HS-27A (cell line): ENCODE measurements at places on chromosomes 1 and 21.

- DNase-seq, result no peak
Observed at GRCh38 chr1:201272799-201273198, 10.5 kb upstream of the PKP1 start.

DNA sequence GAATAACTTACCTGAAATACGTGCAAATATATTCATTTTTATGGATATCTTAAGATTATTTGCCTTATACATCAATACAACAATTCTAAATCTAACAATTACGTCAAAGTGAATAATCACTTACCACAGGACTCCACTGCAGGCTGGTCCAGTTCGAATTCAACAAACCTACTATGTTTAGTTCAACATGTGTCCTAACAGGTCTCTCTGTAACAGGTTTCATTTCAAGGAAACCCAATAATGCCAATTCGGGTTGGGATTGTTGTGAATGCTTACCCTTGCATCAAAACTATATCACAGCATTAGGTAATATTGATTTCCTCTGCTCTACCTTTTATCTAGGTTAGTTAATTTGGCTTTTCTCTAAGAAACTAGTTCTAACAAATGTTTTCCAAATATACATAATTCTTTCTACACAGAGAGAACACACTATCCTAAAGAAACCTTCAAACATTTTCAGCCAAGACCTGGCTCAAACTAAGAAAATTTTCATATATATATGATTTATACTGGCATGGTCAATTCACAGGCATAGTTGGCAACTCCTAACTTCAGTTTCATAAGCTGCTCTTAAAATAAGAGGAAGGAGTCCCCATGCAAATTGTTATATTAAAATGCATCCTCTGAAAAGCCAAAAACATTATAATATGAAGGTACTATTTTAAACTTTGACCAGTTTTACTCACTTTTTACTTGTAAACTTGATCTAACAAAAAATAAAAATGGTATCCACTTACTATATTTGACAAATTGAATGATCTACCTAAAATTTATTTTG is 4.5 kb downstream of the IVNS1ABP start:
- DNase-seq, result no peak

DNA sequence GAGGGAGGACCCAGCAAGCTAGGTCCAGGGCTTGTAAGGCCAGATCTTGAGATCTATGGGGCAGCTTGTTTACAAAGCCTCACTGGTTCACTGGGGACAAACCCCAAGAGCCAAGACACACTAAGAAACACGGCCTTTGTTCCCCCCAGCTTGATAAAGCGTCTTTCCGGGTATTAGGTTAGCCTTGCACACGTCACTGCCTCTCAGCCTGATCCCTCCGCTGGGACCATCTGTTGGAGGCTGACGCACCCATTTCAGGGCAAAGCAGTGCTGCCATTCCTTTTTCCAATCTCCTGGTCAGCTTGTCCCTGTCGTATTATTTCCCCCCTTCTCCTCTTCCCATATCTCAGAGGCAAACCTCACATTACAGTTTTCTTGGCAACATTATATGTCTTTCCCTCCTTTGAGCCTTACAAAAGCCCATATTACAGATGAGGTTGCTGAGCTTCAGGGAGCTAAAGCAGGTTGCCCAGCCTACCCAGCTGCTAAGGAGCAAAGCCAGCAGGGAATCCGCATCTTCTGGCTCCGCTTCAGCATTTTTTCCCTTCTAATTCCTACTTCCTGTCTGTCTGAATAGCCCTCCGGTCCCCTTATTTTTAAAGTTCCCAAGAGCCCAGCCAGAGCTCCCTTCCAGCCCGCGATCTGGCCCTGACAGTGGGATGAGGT is 4.1 kb downstream of the HEYL start:
- no peak for DNase-seq

- no peak for DNase-seq
Observed at GRCh38 chr1:245915841-245916240, 591.2 kb downstream of the SMYD3 start.

GRCh38 chr1:3033790-3034090 is 12.5 kb downstream of the ACTRT2 start:
- no peak for DNase-seq

- DNase-seq, result no peak
Observed at GRCh38 chr21:34911360-34911759, 137.7 kb downstream of the RUNX1 start.

DNA sequence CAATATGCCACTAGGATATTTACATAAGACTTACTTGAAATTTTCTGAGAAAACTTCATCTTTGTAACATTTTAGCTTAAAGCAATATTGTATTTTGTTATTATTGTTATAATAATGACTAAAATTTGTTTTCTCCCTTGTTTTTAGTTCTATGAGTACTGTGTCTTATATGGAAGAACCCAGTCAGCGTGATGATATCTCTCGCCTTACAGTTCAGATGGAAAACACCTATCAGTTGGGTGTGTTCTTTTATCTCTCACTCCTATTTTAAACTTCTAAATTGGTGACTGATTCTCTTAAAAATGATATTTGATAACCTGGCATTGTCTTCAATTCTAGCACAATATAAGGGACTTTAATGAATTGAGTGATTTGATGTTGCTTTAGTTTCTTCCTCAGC is 18.0 kb downstream of the DYNLT5 start:
- no peak for DNase-seq

DNA sequence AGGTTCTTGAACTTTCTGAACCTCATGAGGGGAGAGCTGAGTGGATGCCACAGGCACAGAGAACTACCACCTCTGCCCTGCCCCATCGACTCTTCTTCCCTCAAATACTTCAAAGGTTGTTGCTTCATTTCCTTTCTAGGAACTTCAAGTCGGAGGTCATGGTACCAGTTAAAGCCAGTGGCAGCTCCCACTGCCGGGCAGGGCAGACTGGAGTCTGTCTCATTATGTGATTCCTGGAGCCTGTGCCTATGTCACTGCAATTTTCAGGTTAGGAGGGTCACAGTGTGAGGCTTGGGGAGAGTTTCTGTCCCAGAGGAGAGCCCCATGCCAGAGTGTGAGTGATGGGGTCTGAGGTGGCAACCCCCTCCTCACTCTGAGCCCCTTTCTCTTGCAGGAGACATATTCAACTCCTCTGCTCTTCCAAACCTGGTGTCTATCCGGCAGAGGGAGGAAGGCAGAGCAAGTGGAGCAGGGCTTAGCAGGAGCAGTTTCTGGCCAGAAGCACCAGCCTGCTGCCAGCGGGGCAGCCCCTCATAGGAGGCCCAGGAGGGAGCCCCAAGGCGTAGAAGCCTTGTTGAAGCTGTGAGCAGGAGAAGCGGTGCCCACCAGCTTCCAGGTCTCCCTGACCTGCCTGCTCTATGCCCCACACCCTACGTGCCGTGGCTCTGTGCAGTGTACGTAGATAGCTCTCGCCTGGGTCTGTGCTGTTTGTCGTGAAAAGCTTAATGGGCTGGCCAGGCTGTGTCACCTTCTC is 29.3 kb downstream of the CAMK1G start:
- no peak for DNase-seq

GRCh38 chr21:26845066-26845758 is at the start of gene ADAMTS1:
ADAMTS1 (minus strand) TSS chr21:26845409; CDS start chr21:26844954, 455 bp downstream.
- peak; percentile 92 for DNase-seq

- no peak for DNase-seq
Observed at GRCh38 chr1:234823191-234824176, 213.5 kb upstream of the IRF2BP2 start.

DNA sequence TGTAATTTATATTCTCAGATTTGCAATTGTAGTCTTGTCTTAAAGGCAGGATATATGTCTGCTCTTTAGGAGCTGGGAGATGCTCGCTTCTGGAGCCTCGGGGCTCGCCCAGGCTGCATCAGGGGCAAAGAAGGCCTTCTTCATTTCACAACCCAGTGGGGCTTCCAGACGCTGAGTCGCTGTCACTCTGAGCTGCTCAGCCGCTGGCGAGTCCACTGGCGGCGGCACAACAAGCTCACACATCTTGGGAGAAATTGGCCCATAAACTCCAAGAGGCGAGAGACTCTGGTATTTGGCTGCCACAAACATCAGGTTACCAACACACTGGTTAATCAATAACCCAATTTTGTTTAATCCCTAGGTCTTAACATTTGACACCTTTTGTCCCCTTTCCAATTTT is 216.6 kb downstream of the ATG4C start:
- no peak for DNase-seq

GRCh38 chr1:107941123-107941522 is 23.9 kb downstream of the VAV3 start:
- DNase-seq, result no peak

- no peak for DNase-seq
Observed at GRCh38 chr1:25469177-25469576, 38.5 kb downstream of the MACO1 start.

DNA sequence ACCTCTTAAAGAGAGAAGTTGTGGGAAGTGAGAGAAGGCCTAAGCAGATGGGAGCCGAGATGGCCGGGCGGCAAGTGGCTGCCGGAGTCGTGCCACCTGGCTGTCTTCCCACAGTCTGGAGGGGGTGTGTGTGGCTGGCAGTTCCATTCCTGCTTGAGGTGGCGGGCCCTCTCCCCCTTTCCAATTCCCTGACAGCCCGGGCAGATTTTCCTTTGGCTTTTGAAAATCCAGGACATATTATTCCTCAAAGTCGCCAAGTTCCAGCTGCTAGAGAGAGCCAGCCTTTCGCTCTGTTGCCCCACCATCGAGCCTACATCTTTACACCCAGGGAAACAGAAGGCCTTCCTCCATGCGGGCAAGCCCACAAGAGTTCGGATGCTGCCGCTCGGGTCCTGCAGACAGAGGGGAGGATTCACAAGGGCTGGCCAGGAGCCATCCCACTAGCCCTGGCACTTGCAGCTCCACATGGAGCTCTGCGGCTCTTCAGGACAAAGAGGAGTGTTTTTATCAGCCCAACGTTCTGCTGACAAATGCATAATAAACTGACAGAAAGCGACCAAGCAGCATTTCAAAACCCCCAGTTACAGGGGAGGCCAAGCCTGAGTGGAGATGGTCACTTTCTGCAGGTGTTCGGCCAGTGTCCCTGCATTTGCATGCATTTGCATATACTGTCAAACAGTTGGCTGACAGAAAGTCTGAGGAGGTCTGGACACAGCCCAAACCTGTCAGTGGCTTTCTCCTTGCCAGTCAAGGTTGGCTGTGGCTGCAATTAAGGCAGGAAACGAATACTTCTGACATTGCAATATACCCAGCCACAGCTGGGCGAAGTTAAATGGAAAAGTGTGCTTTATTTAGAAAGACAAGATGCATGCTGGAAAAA is 45.9 kb downstream of the OLIG1 start:
- no peak for DNase-seq

DNA sequence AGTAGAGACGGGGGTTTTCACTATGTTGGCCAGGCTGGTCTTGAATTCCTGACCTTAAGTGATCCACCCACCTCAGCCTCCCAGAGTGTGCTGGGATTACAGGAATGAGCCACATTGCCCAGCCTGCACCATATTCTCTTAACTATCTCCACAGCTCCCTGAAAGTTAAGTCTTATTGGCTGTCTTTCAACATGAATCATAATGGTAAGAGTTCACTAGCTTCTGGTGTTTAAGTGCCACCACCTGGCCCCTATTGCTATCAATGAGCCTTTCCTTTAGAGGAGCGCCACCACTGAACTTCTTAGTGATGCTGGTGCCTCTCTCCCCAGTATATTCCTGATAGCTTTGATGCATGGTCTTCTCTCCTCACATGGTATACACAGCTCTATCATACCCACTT is 15.7 kb downstream of the ZFYVE9 start:
- DNase-seq, result no peak

DNA sequence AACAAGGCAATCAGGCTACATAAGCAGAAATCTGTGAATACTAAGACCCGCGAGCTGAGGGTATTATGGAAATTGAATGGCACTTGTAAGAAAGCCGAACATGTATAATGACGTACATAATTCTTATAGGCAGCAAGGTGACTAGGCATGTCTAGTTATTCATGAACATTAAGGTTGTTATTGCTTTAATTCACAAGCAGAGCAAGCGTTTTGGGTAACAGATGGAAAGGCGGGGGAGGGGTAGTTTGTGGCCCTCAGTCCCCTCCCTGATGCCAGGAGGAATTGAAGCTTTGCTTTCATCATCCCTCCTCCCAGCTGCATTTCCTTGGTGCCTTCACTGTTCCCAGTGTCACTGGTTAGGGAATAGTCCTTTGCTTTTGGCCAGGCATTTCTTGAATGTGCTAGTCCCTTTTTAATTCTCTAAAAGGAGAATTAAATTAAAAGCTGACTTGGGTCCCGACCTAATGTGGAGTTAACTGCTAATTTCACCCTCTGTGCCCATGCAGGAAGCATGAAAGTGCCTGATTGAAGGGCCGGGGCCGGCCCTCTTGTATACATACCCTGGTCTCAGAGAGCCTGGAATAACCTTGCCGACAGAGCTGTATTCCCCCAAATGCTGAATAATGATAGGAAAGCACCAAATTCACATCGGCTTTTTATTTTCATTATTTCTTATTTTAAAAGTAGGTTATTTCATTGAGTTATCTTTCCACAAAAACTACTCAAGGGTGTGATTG is 42.5 kb downstream of the RYR2 start:
- no peak for DNase-seq

DNA sequence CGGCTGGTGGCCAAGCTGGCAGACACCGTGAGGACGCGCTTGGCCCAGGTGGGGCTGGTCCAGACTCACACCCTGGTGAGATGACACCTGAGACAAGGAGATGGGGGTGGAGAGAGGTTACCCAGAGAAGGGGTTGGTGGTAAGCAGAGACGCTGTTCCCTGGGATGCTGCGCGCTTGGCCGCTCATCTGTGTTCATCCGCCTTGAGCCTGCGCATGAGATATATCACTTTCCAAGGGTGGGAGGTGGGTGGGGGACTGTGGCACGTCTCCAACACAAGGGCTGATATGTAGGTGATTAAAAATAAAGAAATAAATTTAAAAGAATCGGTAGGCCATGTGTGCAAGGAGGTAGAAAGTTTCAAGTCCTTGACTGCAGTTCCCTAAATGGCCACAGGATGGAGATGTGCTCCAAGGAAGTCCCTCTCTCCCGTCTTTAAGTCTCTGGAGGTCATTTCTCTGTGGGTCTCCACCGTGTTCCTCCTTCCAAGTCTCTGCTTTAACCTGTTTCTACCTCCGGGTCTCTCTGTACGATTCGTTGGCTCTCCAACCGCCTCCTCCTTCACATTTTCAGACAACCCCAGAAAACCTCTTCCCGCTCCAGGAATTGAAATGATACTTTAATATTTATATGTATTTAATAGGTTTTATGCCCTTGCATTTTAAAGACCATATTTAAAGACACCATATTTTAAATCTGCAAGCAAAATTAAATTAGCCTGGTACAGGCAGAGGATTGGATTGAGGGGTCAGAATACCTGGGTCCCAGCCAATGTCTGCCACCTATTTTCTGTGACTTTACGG is 4.5 kb downstream of the TTC24 start:
- no peak for DNase-seq

DNA sequence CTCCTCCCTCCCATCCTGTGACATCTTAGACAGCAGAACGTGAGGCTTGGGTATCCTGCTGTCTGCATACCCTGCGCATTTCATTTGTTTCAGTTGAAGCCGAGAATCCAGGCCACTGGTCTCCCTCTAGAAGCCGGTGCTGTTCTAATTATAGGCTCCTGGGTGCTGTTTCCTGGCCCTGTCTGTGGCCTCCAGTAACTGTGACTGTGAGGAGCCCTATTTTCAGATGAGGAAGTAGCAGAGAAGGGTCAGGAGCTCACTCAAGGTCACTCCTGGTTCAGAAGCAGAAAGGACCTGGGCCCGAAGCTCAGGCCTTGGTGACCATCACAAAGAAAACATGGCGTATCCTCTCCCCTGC is 24.0 kb downstream of the COQ8A start:
- DNase-seq, result no peak
